Activated T-cell treated with anti-CD3 and anti-CD28 coated beads for 48 hours (primary cell): ENCODE measurements at places on chromosomes 5 and 9.

DNA sequence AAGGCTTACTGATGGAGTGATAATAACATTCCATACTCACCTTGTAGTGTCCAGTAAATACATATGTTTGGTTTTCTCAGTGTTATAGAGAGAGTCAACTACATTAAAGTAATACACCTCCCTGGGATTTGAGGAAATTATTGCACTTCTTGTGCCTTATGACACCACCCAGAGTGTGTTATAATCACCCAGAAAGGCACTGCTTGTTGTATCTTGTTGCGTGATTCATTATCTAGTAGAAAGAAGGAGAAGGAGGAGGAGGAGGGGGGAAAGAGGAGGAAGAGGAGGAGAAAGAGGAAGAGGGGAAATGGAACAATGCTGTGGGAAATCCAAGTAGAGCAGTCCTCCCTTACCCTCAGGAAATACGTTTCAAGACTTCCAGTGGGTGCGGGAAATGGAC is 661.8 kb upstream of the WWC1 start:
- DNase-seq: no peak

DNA sequence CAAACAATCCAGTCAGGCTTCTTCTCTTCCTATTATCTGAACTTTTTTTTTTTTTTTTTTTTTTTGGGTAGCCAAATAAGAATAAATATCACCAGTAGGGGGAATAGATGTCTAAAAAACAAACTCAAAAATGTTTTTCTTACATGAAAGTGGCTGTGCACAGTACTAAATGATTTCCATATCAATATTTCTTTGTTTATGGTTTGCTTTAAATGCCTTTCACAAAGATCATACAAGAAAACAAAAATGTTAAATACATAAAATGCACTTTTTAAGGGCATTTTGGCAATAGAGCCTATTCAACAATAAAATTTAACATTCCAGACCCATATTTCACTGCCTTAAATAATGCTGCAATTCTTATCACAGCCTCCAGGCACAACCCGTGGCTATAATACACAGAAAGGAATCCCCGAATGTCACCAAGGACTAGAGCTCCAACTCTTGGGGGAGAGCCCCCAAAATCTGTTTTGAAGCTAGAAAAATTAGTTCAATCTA is 91.1 kb upstream of the TBCA start:
- DNase-seq: no peak

DNA sequence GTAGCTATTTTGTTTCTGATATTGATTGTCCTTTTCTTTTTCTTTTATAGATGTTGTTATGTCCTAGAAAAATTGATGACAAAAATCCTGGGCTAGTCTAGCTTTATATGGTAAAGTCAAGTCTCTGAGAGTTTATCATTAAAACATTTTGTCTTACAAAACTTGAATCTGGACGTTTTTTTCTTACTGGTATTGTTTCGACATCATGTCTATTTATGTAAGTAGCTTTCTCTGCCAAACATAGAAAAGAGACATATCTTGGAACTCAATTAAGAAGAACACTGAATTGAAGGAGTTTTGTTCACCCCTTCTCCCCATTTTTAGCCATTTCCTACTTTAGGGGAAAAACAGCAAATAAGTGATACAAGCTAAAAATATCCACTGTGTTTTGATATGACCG is 151.5 kb downstream of the ISOC1 start:
- no peak for DNase-seq

DNA sequence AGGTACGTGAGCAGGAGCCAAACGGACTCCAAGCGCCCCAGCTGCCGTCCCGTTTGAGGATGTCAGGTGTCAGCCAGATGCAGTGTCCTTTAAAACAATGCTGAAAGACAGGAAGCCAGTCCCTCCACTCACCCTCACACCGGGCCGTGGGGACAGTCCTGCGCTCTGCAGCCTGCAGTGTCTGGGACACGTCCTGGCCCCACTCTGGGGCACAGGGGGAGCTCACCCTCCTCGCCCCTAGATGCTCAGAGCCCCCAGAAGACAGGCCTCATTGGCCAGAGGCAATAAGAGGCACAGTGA is 79.7 kb downstream of the ZNF354C start:
- DNase-seq: no peak

- no peak for DNase-seq
Observed at GRCh38 chr5:173178369-173178910, 34.1 kb downstream of the BNIP1 start.

GRCh38 chr5:18944771-18945170 is 1043.2 kb downstream of the CDH18 start:
- DNase-seq: no peak

- no peak for DNase-seq
Observed at GRCh38 chr5:96751203-96752169, 56.3 kb downstream of the ERAP1 start.

DNA sequence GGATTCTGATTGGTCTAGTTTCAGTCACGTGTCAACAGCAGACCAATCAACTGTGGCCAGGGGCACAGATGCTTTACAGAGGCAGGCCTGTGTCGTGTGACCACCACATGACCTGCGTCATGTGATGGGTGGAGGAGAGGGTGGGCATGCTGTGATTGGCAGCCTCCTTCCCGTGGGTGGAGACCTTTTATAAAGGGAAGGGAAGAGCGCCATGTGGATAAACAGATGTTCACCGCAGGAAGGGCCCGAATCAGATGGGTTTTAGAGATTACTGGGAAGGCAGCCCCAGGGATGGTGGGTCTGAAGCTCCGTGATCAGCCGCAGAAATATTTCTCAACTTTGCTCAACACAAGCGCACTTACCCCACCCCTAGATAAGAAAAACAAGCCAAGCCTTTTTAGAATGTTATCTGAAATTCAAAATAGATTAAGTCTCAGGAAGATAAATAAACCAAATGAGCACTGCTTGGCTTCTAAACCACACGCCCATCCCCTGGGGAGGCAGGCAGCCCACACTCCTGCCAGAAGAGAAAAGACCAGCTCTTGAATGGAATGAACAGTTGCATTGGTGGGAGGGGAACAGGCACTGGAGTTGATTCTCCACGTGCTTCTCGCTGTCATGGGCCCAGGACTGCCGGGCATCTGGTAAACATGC is 43.6 kb downstream of the ROPN1L start:
- DNase-seq: peak; percentile 3

DNA sequence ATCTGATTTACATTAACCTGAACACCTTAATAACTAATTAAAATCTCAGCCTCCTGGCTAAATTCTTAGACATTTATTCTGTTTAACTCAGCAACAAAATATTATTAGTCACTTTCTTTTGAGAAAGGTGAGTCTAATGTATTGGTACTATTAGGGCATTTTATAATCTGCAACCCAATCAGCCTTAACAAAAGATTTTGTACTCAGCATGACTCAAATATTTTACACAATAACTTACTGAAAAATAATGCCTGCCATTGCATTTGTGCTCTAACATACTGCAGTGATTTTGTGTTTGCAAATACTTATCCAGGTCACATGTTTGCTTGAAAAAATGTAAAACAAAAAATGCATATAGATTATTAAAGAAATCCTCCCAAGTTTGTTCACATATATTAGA is 1129.9 kb downstream of the TAF11L14 start:
- no peak for DNase-seq

DNA sequence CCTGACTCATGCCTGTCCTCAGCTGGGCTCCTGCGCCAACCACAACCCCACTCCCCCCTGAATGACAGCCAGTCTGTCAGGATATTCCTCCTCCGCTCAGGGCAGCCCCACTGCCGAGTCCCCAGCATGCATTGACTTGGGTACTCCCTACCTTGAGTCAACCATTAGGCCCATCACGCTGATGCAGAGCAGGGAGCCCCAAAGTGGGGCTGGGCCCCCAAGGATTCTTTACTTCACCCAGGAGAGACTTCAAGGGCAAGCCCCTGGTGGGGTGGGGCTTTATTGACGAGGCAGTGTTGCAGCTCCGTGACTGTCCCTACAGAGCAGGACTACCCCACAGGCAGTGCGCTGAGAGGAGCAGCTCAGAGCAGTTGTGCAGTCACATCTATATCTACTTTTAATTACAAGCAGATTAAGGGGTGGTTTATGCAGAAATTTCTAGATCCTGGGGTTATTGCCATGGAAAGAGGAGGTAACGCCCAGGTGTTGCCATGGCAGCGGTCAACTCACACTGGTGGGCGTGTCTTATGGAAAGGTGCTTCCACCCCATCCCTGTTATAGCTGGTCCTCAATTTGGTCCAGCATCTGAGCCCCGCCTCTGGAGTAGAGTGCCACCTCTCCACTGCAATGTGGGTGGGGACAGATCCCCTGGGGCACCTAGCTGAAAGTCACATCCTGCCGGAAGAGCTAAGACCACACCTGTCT is 32.1 kb upstream of the FCN1 start:
- DNase-seq: no peak

DNA sequence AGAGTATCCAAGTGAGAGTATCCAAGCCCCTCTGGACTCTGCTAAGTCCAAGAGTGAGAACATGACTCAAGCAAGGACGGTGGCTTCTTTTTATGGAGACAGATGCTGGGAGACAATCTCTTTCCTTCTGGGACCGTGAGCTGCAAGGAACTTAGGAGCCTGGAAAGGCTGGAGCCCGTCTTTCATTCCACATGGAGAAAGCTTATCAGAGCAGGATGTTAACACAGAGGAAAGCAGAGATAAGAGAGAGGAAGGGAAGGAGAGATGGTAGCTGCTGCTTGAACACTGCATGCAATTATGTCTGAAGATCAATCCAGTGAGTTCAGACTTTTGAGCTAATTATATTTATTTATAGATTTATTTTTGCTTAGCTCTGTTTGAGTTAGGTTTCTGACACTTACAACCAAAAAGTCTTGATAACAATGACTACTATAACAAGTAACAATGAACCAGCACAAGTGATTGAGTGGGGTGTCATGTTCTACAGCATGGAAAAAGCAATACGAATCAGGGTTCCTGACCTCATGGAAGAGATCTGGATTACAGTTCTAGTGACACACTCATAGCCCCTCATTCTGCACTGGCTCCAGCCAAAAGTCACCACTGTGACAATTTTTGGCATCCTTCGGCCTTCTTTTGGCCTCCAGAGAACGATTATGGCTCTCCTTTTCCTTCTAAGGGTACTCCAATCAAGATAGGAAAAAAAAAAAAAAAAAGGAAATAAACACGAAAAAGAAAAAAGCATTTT is 71.5 kb downstream of the PRLR start:
- DNase-seq: no peak

DNA sequence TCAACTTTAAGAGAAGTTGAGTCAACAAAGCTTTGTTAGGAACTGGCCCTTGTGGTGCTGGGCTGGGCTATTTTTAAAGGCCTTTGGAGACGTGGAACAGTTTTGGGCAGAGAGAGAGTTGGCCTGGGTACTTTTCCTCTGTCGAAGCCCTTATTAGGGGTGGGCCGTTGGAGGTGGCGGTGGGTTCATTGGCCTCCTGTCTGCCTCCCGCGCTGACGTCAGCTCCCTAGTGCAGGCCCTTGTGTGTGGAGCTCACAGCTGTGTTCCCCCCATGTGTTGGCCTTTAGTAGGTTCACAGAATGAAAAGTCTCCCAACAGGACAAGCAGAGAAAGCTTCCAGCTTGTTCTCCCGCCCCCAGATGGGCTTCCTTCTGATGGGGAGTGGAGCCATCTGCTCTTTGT is 2.7 kb downstream of the NCS1 start:
- DNase-seq: no peak

DNA sequence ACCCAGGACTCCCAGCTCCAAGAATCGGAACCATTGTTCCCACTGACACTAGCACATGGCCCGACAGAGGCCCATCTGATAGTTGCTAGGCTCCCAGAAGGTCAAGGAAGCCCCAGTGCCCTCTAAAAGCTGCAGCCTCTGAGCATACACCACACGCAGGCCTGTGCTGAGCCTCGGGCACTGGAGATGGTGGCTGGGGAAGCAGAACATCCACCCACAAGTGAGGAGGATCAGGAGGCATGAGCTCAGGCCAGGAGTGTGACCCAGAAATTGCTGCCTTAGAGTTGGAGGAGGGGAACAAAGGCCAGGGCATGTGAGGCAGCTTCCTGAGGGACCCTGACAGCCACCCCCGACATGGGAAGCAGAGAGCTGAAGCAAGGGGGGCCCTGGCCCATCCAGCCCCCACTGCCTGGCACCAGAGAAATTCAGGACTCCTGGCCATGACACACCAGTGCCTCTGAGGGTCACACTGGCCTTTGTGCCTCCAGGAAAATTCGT is 21.4 kb downstream of the IPPK start:
- DNase-seq: no peak

DNA sequence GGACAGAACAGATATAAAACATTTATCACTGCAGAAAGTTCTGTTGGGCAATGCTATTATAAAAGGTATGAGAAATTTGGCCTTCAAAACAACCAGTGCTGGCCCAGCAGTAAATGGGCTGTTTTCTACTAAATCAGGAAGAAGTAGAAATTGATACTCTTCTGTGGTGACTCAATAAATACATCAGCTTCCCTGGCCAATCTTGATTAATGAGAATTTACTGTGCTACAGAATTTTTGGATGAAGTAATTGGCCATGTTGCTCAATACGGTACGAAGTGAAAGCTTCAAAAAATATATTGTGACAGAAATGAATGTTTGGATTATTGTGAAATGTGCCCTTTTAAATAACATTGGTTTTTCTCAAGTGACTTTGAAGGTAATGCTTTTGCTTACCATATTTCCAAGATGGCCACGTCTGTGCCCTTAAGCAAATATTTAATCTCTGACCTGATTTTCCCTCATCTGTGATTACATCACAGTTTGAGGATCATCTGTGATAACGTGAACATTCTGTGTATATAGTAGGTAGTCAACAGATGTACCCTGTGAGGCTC is 4.2 kb downstream of the DNAJA1 start:
- no peak for DNase-seq

GRCh38 chr9:114883709-114884108 is 46.7 kb downstream of the TNFSF8 start:
- DNase-seq: no peak

DNA sequence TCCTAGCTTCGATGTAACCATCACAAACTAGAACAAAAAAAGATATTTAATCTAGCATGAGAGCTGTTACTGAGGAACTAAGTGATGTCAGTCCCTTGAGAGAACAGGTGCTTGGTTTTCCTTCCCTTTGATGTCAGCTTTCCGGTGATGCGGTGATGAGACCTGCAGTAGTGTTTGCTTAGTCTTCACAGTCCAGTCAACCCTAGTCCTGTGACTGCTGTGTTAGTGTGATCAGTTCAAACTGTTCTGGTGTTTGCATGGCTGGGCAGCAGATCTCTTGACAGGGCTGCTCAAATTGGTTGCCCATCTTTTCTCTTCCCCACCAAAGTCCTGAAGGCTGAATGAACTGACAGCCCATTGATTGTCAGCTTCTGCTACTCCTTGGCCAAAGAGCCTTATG is 608.6 kb upstream of the DAB2 start:
- no peak for DNase-seq
